Stimulated activated CD8-positive, alpha-beta memory T cell treated with anti-CD3 and anti-CD28 coated beads, Interleukin-4, amount 100 ng/mL, for 1 hour (primary cell): ENCODE measurements at places on chromosomes 3 and 15.

- no peak for DNase-seq
These were observed 29.4 kb downstream of the TNFAIP8L3 start for GRCh38 chr15:51065261-51065660.

- DNase-seq = no peak
These were observed 23.0 kb upstream of the RBSN start for GRCh38 chr3:15121936-15122335.

GRCh38 chr3:182713743-182714517, 79.4 kb upstream of the ATP11B start:
- DNase-seq = no peak

- DNase-seq = no peak
These were observed 10.6 kb upstream of the MINDY2 start for GRCh38 chr15:58760385-58761009.

DNA sequence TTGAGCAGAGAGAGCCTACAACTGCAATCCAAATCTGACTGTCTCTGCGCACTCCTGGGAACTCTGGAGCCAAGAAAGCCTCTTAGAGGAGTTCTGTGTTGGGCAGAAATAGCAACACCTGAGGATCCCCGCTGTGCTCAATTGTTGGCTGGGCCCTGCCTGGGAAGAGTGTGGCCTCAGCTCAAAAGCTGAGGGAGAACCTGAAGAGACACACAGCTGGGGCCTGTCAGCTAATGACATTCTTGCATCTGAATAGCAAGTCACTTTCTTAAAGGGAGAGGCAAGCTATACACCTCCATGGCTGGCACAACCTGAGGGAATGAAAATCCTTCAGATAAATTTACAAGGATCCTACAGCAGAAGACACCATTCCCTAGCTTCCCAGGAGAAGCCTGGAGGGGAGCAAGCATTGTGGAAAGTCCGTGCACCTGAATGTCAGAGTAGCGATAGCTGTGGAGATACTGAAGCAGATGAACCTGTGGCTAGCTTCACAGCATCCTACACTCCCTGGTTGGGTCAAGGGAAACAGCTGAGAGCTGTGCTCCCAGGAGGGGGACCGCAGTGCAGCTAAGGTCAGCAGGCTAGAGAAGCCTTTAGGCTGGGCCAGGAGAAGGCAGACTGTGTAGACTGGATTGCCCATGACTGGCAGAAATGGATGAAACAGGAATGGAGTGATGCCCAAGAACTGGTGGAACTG, 159.9 kb upstream of the PFN2 start:
- no peak for DNase-seq
